ENCODE measurements at places on chromosomes 3 and 15.

DNA sequence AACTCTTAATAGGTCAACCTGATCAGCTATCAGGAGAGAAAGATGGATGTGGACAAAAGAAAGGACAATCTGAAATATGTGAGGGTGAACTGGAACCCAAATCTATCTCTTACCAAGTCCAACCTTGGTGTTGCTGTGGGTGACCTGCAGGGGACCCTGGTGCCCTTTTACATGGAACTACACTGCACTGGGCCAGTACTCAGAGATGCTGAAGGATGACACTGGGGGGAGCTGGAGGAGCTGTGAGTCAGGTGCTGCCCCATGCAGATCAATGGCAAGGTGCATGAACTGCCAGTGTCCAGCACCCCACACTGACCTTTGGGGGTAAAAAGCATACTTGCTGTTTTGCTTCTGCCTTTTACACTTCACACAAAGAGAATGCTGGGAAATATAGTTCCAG, 55.6 kb upstream of the TBC1D5 start:
- DNase-seq = no peak

DNA sequence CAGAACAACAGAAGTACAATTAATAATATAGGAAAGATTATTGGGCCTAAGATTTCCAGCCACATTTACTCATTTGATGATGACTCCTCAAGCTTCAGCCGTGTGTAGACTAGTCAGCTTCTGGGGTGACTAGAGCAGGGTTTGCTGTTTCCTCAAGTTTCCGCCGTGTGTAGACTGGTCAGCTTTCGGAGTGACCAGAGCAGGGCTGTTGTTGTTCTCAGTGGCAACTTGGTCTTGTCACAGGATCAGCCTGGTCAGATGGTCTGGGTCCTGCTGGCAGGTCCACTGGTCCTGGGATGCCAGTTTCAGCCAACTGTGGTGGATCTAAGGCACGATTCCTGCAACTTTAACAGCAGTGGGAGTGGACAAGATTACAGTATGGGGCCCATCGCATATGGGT, 21.8 kb upstream of the NOX5 start:
- DNase-seq = no peak

DNA sequence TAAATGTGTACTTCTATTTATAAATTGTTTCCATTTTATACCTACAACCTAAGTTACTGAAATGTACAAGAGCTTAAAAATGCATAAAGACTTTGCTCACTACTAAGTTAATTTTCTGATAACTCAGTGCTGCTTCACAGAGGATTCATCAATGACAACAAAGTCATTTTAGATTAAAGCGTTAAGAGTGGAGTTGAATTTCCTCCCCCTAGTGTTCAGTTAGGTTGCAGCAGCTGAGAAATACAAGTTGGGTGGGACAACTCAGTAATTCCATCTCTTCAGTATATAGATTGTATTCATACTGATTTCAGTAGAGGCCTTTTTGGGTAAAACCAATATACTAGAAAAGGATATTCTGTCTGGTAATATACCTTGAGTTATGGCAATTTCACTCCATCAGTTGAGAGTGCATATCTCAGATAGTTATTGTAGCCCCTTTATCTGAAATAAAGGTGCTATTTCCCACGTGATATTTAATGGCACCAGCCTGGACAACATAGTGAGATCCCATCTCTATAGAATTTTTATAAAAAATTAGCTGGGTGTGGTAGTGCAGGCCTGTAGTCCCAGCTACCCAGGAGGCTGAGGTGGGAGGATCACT, 6.9 kb upstream of the RPL35A start:
- no peak for DNase-seq

GRCh38 chr15:37876900-37877299, 57.5 kb upstream of the TMCO5A start:
- no peak for DNase-seq

DNA sequence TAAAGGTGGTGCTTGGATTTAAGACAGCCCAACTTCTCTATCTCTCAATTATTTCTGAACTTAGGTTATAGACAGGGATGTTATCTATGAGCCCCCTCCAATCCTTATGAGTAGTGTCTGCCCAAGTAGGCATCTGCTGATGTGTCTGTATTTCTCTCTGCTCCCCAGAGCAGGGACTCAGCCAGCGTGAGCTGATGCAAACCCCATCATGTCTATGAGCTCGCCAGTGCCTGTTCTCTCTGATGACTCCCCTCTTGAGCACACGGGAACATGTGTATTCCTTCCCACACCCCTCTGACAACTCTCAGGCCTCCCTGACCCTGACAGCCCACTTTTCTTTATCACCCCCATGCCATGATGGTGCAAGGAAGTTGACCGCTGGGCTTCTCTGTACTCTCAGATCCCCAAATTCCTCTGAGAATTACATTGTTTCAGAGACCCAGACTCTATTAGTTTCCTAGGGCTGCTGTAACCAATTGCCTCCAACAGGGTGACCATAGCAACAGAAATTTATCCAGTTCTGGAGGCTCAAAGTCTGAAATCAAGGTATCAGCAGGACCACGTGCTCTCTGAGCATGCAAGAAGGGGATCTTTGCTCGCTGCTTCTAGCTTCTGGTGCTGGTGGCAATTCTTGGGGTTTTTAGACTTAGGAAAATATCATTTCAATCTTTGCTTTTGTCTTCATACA, 73.5 kb upstream of the ST8SIA2 start:
- DNase-seq = no peak

DNA sequence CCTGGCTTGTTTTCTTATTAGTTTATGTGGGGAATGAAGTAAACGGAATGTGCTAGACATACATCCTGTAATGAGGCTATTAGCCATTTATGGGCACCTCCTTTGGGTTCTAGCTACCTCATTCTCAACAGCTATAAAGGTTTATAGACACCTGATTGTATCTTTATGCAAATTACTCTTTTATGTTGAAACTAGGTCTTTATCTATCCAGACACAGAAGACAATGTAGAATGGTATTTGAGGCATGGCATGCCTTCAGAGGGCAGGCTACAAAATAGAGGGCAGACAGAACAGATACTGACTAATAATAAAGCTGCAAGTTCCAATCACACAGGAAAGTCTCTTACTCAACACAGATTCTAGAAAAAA, 27.1 kb downstream of the TBC1D2B start:
- DNase-seq = no peak

GRCh38 chr15:80939216-80939615, 50.4 kb downstream of the MESD start:
- DNase-seq = no peak

DNA sequence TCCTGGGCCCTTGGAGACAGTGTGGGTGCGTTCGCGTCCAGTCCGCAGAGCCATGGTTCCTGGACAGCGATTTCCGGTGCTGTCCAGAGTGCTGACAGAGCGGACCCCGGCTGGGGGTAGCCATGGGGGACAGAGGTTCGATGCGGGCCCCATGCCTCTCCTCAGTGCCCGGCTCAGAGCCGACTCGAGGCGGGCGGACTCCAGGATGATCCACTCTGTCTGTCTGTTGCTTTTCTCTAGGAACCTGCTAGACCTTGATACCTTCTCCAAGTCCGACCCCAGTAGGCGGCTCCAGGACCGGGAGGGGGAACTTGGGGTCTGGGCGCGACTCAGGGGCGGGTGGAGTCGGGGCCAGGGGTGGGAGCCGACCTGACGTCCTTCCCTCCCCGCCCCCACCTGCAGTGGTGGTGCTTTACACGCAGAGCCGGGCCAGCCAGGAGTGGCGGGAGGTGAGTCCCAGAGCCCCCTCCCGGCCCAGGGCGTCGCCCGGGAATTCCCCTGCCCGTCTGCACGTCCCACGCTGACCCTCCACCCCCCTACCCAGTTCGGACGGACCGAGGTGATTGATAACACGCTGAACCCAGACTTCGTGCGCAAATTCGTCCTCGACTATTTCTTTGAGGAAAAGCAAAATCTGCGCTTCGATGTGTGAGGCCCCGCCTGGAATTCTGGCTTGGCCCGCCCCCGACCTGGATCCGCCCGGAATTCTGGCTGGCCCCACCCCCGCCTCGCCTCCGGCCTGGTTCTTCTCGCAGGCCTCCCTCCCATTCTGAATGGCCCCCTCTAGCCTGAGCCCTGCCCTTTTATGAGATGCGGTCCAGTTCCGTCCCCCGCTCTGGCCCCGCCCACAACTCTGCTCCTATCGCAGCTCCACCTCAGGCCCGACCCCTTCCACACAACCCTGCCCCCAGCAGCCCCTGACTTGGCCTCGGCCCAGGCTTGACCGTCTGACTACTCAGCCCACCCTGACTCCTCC, 1.0 kb downstream of the CPNE9 start:
- DNase-seq = peak; percentile 41

GRCh38 chr3:30692498-30693130, 86.2 kb downstream of the TGFBR2 start:
- DNase-seq = no peak

DNA sequence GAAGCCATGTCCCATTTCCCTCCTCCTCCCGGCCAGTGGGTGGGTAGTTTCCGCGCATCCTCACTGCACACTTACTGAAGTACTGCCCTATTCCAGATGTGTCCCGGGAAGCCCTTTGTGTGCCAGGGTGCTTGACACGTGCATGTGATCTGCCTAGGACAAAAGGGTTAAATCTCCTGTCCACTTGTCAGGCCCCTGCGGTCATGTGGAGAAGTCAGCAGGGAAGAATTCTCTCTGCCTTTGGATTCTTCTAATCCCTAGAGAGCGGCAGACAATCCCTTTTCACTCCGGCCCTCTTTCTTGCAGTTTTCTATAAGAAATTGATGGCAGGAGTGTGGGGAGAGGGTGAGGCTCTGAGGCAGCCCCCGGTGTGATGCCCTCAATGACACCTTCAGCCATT, 19.8 kb downstream of the ST8SIA2 start:
- no peak for DNase-seq

- DNase-seq = no peak
Measured at GRCh38 chr3:109175411-109175810, 38.9 kb downstream of the C3orf85 start.

DNA sequence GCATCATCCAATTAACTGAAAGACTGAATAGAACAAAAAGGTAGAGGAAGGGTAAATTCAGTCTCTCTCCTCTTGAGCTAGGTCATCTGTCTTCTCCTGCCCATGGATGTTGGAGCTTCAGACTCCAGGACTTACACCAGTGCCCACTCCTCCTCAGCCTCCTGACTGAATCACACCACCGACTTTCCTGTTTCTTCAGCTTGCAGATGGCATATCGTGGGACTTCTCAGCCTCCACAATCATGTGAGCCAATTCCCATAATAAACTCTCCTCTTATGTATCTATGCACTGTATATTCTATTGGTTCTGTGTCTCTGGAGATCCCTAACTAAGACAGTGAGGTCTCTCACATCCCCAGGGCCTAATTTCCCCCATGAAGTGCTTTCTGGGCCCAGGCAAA, 140.4 kb downstream of the CD47 start:
- DNase-seq = no peak

GRCh38 chr15:52085299-52085698, 27.3 kb downstream of the BCL2L10 start:
- no peak for DNase-seq

GRCh38 chr3:195873971-195874370, 34.4 kb downstream of the TNK2 start:
- DNase-seq = no peak

- no peak for DNase-seq
Measured at GRCh38 chr3:48039487-48040190, 23.4 kb upstream of the MAP4 start.

DNA sequence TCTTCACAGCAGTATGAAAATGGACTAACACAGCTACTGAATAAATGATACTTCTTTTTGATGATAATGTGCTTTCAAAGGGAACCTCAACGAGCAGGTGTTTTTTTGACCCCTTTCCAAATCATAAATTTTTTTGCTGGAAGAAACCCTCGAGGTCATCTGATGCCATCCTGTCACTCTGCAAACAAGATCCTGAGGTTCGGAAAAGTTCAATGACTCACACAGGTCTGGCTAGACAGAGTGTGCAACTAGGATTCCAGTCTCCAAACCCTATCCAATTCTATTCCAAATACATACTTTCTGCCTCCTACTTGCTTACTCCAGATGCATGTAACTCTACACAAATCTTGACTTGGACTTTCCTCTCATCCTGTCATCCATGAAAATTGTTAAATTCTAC, 124.7 kb downstream of the NEDD4 start:
- DNase-seq = no peak

DNA sequence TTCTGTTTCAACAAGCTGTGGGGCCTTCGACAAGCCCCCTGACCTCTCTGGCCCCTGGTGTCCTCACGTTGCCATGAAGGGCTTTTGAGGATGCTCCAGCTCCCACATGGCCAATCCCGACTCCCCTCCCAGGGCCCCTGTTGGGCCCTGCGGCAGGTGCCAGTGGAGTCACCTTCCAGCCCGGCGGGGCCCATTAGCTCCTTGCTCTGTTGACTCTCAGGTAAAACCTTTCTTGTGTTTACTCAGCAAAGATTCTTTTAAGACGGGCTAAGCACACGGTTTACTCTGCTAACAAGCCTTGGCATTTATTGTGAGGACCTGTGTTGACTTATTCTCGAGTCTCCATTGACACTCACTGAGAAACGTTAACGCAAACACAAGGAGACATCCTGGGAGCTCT, 15.0 kb downstream of the RPLP1 start:
- DNase-seq = no peak

GRCh38 chr15:67125589-67126502, 60.4 kb downstream of the SMAD3 start:
- DNase-seq = peak; percentile 84

GRCh38 chr3:148366743-148367410, 330.8 kb upstream of the AGTR1 start:
- no peak for DNase-seq

GRCh38 chr3:52315977-52316764, at the start of gene DNAH1:
Gene DNAH1 (plus strand): TSS chr3:52316319. CDS start chr3:52322443, 6,124 bp downstream.
- no peak for DNase-seq

DNA sequence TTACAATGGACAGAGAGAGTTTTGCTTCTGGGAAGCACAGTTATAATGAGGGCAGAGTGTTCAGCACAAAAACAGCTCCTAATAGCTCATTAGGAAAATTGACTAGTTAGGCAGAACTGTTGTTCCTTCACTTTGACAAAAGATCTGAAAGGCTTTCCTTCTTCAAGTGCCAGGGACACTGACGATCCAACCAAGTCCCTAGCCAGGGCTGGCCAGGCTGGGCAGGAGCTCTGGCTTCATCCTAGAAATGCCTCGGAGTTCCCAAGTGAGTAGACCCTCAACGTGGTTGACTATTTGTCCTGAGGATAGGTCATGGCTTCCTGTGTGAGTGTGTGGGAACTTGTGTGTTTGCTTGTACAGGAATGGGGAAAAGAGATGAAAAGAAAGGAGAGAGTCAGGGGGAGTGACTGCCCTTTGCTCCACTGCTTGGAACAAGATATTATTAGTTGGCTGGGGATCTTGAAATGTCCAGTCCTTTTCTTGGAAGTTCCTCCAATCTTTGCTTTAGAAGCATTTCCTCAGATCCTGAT, 617.9 kb downstream of the NTRK3 start:
- DNase-seq = no peak

- DNase-seq = no peak
Measured at GRCh38 chr15:60525341-60526039, 46.5 kb upstream of the ICE2 start.

Data from body of pancreas (tissue), 4 donors.